NCI-H524 treated with DMSO at 0.1 percent for 48 hours (cell line): ENCODE measurements at places on chromosomes 5 and 9.
A peak's percentile ranks its signal among the peaks of the same experiment; 100 is the strongest.

- DNase-seq = no peak
Measured at GRCh38 chr9:76109953-76110352, 219.5 kb downstream of the PCSK5 start.

- DNase-seq = no peak
Measured at GRCh38 chr9:114884787-114885452, 45.5 kb downstream of the TNFSF8 start.

DNA sequence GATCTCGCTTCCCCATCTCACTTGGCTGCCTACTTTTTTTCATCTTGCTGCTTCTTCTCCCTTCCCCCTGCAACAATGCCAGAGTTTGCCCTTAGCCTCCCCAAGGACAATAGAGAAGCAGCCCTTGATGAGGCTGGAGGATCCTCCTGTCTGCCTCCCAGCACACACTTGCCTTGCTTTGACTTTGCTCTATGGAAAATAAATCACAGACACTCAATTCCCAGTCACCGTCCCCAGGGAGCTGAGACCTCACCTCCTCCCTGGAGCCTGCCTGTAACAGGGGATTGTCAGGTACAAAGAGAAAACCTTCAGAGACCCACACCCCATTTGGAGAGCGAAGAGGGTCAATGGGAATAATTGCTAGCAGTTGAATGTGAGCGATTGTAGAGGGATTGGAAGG is 242.1 kb upstream of the ZNF462 start:
- no peak for DNase-seq

- DNase-seq = no peak
Measured at GRCh38 chr5:171801839-171802238, 16.2 kb downstream of the SMIM23 start.

DNA sequence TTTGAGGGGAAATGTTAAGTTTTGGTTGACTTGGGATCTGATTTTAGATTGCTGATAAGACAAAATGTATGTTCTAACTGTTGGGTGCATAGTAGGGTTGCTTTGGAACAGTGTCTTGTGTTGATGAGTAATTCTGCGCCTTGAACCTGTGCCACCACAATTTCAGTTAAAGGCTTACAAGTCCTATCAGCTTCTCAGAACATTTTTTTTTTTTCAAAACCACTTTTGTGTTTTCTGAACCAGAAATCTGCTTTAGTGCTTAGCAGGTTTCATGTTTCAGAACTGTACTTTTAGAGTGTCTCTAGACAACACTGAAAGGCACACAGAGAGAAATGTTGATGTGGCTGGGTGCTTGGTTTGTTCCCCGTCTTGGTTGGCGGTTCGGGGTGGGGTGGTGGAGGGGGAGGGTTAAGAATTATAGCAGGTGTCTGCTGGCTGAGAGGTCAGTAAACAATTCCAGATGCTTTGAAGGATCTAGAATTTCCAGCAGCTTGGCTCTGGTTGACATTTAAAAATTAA is 84.6 kb downstream of the ANKRD55 start:
- DNase-seq = peak; percentile 55
